Breast epithelium (tissue), 4 donors: ENCODE measurements at places on chromosomes 16 and 17. TPM values are rescaled to one million over a fixed set of nuclear protein-coding genes. Genes with fewer than 3 reads are reported as not detected.

Gene AURKB
- 0.44 TPM for total RNA-seq

Gene EVI2B
- 5.9 TPM for total RNA-seq

DNA sequence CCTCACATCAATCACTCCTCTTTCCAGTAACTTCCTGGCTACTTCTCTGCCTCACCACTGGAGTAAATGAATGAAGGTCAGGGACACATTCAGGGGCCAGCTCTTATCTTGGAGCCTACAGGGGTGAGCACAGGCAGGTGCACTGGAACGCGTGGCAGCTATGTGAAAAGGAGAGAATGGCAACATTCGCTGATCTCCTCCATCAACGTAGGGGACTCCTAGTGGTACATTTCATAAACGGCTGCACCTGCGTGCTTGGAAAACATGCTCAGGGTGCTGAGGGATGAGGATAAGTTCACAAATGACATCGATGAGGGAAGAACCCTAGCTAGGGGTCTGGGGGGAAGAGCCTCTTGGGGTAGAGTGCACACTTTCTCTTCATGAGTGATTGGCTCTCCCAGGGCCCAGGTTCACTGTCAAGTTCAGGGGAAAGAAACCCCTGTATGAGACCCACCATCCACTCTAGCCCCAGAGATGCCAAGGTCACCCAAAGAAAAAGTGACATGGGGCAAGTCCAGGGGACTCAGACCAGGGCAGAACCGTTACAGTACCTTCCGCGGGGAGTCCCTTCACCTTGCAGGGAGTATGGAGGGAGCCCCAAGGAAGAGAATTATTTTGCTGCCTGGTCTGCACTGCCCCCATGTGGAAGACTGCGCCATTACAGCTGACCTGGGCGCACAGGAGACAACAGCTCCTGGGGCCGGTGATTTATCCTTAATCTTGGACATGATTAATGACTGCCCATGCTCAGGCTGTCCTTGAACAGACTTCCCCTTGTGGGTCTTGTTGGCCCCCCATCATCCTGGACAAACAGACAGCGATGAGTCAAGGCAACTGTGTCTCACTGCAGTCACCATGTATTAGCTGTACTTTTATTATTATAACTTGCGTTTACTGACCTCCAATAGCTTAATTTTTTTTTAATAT, 30.1 kb downstream of the VAC14 start:
- H3K36me3 ChIP-seq, result no peaks in the 10 kb centered on the region
- peak; percentile 56 for DNase-seq
- no peaks in the 10 kb centered on the region for H3K27me3 ChIP-seq
- H3K27ac ChIP-seq, result no peak overlapping the region
- no peak overlapping the region for H3K4me3 ChIP-seq

GRCh38 chr16:51449441-51449840, 298.4 kb upstream of the SALL1 start:
- no peaks in the 10 kb centered on the region for H3K4me1 ChIP-seq
- H3K27ac ChIP-seq, result no peak overlapping the region
- no peak for DNase-seq
- H3K4me3 ChIP-seq, result no peak overlapping the region

DNA sequence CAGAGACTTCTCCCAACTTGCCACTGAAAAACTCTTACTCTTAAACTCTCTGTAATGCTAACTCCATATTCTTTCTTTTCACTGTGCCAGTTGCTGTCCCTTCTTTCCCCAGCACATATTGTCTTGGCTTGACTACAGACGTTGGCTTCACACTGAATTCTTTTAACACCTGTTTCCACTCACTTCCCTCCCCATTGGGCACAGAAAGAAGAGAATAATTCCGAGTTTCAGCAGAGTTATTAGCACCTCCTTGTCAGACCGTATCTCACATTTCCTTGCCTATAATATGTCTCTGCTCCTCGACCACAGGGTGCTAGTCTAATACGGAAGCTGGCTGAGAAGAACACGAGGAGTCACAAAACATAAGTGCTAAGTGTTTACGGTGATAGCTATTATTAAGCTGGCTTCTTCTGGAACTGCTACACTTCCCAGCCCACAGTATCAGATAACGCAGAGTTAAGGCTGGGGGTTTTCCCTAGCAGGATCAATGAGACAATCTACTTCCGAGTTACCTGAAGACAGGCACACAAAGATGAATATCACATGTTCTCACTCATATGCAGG, 188.5 kb upstream of the CDH8 start:
- H3K27ac ChIP-seq, result no peak overlapping the region
- no peaks in the 10 kb centered on the region for H3K4me1 ChIP-seq
- no peak for DNase-seq
- H3K27me3 ChIP-seq, result no peaks in the 10 kb centered on the region
- no peaks in the 10 kb centered on the region for H3K36me3 ChIP-seq

DNA sequence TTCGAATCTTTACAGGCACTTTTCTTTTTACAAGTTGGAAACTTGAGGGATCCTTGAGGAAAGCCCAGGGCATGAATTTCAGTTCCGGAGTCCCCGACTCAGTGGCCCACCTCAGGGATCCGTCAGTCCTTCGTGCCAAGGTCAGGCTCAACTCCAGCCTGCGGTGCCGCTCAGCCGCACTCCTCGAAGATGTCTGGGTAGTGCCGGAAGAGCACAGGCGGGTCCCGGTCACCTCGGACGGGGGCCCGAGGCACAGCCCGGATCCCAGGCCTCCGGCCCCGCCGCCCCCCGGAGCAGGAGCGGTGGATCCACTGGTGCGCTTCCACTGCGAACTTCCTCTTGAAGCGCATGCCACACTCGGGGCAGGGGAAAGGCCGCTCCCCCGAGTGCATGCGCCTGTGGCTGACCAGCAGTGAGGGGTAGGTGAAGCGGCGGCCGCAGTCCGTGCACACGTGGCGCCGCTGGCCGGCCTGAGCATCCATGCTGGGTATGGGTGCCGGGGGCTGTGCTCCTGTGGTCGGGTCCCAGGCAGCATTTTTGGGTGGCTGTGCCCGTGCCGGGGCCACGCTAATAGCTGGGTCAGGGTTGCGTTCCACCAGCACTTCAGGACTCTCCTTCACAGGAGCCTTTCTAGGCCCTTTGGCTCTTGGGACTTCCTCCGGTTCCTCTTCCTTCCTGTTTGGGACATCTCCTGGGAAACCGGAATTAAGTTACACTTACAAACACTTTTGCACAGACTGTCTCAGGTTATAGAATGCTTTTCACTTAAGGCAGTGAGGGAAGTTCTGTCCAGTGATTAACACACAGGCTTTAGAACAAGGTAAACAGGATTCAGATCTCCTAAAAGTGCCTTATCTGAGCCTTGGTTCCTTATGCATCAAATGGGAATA, 1.5 kb downstream of the ZNF688 start:
- peak overlapping the region; percentile 98 for H3K27ac ChIP-seq
- H3K27me3 ChIP-seq, result no peaks in the 10 kb centered on the region
- DNase-seq, result no peak
- no peaks in the 10 kb centered on the region for H3K36me3 ChIP-seq
- H3K4me1 ChIP-seq, result peaks cover 3% of the 10 kb centered on the region

DNA sequence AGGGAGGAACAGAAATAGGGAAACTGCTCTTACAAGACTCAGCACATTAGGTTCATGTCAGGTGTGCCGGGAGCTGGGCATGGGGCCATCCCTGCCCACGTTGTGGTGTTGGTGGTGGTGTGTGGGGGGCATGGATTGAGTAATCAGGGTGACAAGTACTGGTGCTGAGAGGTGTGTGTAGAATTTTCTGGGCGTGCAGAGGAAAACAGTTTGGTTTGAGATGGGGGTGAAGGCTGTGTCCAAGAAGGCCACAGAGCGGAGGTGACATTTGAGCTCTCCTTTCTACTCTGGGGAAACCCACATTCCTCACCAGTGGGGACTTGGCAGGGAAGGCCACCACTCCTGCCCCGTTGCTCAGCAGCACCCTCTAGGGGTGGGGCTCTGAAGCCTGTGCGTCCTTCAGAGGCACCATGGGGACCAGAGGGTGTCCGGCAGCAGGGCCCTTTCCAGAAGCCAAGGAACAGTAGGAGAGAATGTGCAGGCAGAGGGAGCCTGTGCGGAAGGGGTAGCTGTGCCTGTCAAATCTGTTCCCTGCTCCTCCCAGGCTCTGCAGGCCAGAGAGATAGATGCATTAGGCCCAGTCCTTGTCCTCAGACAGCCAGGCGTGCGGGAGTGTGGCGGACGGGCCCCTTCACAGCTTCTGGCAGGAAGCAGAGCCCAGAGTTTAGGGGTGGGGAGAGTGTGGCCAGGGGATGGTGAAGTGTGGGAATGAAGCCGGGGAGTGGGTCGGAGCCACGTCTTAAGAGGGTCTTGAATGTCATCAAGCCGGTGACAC, 48.7 kb upstream of the GSE1 start:
- peak overlapping the region; percentile 36 for H3K27ac ChIP-seq
- no peaks in the 10 kb centered on the region for H3K36me3 ChIP-seq
- H3K27me3 ChIP-seq, result no peaks in the 10 kb centered on the region
- H3K4me3 ChIP-seq, result no peak overlapping the region
- H3K4me1 ChIP-seq, result no peaks in the 10 kb centered on the region

Gene TBC1D3I
- not detected for total RNA-seq

Gene MT3
- not detected for total RNA-seq

Gene CLEC10A
- 2.8 TPM for total RNA-seq

Gene CCR7
- 0.16 TPM for total RNA-seq

DNA sequence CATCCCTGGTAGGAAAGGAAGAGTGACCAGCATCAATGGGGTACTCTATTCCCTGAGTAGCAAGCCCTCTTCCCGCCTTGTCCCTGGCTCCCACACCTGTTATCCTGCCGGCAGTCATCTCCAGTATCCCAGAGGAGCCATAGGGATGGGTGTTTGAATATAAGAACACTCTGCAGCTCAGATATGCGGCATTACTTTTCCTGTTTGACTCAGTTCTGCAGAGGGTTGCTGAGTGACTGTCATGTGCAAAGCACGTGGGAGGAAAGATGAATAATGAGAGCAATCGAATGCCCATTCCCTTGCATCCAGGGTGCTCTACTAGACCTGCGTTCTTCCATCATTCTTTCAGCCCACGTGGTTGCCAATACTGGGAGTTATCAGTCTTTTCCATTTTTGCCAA, 115.1 kb downstream of the PRKCB start:
- H3K27ac ChIP-seq, result no peak overlapping the region
- no peak for DNase-seq
- no peaks in the 10 kb centered on the region for H3K36me3 ChIP-seq
- H3K4me3 ChIP-seq, result no peak overlapping the region

GRCh38 chr17:62797959-62798358, 10.2 kb downstream of the MARCHF10 start:
- no peaks in the 10 kb centered on the region for H3K4me1 ChIP-seq
- H3K4me3 ChIP-seq, result no peak overlapping the region
- no peaks in the 10 kb centered on the region for H3K27me3 ChIP-seq
- no peak for DNase-seq
- no peak overlapping the region for H3K27ac ChIP-seq

- no peak overlapping the region for H3K27ac ChIP-seq
- H3K4me1 ChIP-seq, result no peaks in the 10 kb centered on the region
- H3K4me3 ChIP-seq, result no peak overlapping the region
- no peaks in the 10 kb centered on the region for H3K36me3 ChIP-seq
- no peak for DNase-seq
- no peaks in the 10 kb centered on the region for H3K27me3 ChIP-seq
Observed at GRCh38 chr17:45982791-45983613, 16.0 kb upstream of the STH start.

Gene KRT24
- not detected for total RNA-seq

Gene ITGAD
- total RNA-seq, result not detected

Gene BRICD5
- total RNA-seq, result 5.9 TPM

DNA sequence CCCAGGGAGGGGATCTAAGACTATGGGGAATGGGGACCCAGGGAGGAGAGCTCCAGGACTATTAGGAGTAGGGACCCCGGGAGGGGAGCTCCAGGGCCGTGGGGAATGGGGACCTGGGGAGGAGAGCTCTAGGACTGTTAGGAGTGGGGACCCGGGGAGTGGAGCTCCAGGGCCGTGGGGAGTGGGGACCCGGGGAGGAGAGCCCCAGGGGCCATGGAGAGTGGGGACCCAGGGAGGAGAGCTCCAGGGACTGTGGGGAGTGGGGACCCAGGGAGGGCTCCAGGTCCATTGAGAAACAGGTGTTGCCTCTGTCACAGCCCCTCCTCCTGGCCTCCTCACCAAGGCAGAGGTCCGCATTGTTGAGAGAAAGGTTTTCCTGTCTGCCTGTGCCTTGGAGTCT, 16.0 kb downstream of the MPRIP start:
- H3K27ac ChIP-seq, result peak overlapping the region; percentile 10
- H3K27me3 ChIP-seq, result no peaks in the 10 kb centered on the region
- no peak overlapping the region for H3K4me3 ChIP-seq
- H3K36me3 ChIP-seq, result no peaks in the 10 kb centered on the region

Gene DPEP3
- total RNA-seq, result 0.29 TPM

GRCh38 chr17:32659419-32659842, 172.6 kb downstream of the CDK5R1 start:
- H3K4me3 ChIP-seq, result no peak overlapping the region
- DNase-seq, result peak; percentile 63
- H3K36me3 ChIP-seq, result no peaks in the 10 kb centered on the region
- H3K27me3 ChIP-seq, result no peaks in the 10 kb centered on the region
- H3K4me1 ChIP-seq, result no peaks in the 10 kb centered on the region

DNA sequence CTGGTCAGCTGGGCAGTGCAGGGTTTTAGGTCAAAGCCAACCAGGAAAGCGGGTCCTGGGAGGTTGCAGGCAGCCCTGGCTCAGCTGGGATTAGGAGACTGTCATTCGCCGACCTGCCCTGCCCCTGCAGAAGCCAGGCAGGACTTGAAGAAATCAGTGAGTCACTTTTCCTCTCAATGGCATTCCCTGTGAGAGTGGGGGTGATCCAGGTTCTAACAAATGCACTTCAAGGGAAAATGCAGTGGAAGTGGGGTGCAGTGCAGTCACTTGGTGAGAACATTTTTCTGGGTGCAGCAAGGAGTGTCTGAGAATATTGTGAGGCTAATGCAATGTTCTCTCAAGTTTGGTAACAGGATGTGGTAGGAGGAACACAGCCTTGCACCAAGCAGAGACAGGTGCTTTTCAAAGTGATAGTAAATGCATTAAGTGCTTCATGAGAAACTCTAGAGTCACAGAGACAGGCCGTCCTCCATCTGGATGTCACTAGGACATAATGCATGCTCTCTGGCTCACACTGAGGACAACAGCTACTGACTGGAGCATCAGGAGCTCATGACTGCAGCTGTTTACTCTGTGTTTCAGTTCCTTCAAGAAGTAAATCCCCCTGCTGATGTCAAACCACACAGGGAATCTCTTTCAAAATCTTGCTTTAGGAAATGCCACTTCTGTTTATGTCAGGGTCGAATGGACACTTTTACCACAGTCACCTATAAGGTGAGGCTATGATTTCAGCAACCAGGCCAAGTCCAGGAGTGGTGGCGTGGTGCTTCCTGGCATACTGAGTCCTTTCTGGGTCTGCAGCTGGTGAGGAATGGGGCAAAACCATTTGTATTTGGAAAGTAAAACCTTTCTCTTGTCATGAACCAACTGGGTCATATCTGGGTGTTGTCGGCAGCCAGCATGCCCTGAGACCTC, 16.7 kb downstream of the CDK5R1 start:
- H3K27ac ChIP-seq, result peak overlapping the region; percentile 48
- DNase-seq, result no peak
- no peaks in the 10 kb centered on the region for H3K4me1 ChIP-seq

GRCh38 chr16:68426347-68426652, 22.0 kb downstream of the SMPD3 start:
- no peaks in the 10 kb centered on the region for H3K36me3 ChIP-seq
- no peaks in the 10 kb centered on the region for H3K4me1 ChIP-seq
- H3K27me3 ChIP-seq, result no peaks in the 10 kb centered on the region
- H3K27ac ChIP-seq, result peak overlapping the region; percentile 34
- no peak for DNase-seq
- no peak overlapping the region for H3K4me3 ChIP-seq

- peaks cover 10% of the 10 kb centered on the region for H3K4me1 ChIP-seq
- H3K27ac ChIP-seq, result peak overlapping the region; percentile 94
- DNase-seq, result peak; percentile 15
- no peaks in the 10 kb centered on the region for H3K36me3 ChIP-seq
Observed at GRCh38 chr17:61416211-61416539, 16.5 kb downstream of the TBX2 start.
